NCI-H1694 (cell line): ENCODE measurements at places on chromosomes 3 and 15.

DNA sequence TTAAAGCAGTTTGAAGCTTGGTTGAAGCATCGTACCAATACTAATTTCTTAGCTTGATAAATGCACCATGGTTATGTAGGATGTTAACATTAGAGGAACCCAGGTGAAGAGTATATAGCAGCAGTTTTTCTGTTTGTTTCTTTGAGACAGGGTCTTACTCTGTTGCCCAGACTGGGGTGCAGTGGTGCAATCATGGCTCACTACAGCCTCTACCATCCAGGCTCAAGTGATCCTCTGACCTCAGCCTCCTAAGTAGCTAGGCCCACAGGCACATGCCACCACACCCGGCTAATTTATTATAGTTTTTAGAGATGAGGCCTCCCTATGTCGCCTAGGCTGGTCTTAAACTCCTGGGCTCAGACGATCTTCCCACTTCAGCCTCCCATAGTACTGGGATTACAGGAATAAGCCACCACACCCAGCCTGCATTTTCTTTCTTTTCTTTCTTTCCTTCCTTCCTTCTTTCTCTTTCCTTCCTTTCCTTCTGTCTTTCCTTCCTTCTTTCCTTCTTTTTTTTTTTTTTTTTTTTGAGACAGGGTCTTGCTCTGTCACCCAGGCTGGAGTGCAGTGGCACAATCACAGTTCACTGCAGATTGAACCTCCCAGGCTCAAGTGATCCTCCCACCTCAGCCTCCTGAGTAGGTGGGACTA is 6.1 kb downstream of the PEAK1 start:
- DNase-seq = no peak

- DNase-seq = no peak
Observed at GRCh38 chr3:127955728-127956127, 40.7 kb downstream of the KBTBD12 start.

DNA sequence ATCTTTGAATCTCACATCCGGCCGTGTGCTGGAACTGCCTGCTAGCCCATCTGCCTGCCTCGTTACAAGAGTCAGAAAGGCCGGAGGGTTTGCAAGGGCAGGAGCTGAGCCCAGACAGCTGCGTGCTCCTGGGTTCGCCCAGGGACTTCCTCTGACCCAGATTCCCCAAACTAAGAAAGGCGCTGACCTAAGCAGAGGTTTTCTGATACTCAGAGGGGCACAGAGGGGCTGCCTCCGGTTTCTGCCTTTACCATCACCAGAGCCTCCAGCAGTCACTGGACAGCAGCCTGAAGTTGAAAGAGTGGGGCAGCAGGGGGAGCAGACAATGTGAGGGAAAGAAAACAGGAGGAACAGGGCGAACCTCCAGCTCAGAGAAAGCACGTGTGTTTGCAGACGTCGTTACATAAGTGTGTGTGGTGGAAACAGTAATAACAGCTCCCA is 33.4 kb upstream of the RAD18 start:
- no peak for DNase-seq

- DNase-seq = no peak
Observed at GRCh38 chr3:53571264-53571663, 76.9 kb downstream of the CACNA1D start.

DNA sequence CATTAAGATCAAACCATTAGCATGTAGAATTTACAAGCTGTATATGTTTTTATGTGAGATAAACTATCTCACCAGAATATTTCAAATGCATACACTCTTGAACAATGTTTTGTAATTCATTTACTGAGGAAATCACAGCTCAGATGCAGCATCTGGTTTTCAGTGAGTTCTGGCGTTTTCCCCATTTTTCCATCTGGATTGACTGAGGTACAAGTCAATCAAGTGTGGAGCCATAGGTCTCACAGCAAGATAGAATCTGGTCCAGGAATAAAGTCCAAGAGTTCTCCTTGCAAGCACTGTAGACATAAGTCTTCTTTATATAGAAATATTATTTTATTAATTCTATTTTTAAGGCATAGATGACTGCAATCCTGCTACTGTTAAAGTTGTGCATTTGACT is 219.3 kb downstream of the ZBBX start:
- DNase-seq = no peak

DNA sequence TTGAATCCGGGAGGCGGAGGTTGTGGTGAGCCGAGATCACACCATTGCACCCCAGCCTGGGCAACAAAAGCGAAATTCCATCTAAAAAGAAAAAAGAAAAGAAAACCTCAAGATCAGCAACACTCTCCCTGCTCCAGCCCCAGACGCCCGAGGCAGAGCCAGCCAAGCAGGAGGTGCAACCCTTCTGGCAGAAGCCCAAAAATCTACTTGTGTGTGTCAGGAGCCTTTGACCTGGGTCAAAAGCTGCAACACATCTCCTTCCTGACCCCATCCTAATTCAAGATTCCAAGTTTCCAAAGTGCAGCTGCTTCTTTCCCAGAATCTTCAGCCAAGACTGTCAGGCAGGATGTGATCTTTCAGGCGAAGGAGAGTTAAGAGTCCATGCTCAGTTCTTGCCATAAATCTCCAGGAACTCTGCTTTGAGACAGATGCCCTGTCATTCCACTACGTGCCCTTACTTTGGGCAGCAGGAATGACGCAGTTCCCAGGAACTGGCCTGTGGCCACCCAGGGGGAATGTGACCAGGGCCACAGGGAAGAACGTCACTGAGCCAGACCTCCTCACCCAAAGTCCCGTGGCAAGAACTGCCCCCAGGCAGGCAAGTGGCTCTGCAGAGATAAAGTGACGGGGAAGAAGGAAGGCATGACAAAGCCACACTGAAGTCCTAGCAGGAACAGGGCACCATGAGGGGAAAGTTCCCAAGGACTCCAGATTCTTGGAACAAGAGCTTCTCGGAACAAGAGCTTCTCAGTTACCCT is 39.4 kb downstream of the SH3BP5 start:
- no peak for DNase-seq

DNA sequence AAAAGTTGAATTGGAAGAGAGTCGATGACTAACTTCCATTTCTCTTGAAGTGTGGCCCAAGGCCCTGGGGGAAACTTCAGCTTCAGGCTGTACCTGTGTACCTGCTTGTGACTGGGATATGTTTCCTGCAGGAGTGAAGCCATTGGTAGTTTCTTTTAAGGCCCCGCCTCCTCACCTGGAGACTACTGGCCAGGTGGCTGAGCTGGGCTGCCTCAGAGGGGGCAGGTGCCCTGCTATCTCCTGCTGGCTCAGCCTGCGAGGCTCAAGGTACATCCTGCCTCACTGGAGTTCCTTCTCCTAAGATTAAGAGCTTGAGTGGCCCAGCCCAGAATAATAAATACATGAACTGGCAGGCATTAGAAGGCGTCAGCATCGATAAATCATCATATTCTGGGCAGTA is 121.6 kb upstream of the ROPN1 start:
- no peak for DNase-seq

GRCh38 chr3:64048631-64049061 is 25.4 kb upstream of the PSMD6 start:
- no peak for DNase-seq

DNA sequence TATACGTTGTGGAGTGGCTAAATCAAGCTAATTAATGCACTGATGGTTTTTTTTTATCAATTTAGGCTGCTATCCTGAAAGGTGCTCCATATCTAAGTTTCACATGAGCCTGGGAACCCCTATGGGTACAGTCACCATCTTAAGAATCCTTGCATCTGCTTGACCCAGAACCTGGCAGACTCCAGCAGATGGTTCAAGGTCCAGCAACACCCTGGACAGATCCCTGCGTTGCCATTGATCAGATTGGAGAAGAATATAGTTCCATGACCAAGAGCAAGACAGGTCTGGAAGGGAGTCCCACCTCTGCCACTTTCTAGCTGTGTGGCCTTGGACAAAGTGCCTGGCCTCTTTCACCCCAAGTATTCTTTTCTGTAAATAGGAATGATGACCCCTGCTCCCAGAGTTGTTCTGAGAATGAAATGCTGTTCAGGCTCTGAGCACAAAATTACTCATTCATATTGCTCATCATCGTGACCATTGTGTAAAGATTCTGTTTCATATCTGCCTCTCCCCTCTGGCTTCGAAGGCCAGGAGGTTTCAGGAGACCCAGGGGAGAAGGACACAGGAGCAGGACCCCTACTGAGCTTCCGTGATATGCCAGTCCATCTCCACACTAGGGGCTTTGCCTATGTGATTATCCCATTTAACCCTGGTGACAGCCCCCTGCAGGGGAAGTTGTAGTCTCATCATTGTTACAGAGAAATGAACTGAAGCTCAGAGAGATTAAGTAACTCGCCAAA is 30.0 kb upstream of the TSEN2 start:
- no peak for DNase-seq

- DNase-seq = no peak
Observed at GRCh38 chr15:38174691-38175090, 77.9 kb upstream of the SPRED1 start.

GRCh38 chr15:31358163-31358562 is 31.5 kb downstream of the KLF13 start:
- no peak for DNase-seq

DNA sequence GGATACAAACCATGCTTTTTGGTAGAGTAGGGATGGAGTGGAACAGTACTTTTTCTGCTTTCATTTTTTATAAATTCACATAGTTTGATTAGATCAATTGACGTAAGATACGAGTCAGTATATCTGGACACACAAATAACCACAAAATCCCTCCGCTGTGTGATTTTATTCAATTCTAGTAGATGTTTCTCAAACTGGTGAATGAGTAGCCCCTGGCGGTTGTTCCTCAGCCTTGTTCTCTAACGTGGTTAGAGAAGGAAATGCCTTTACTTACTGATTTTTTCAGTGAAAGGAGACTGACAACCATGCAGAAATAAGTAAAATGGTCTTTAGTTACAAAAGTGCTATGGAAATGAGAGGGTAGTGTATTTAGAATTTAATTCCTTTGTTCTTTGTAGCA is 161.0 kb downstream of the TCF12 start:
- no peak for DNase-seq

DNA sequence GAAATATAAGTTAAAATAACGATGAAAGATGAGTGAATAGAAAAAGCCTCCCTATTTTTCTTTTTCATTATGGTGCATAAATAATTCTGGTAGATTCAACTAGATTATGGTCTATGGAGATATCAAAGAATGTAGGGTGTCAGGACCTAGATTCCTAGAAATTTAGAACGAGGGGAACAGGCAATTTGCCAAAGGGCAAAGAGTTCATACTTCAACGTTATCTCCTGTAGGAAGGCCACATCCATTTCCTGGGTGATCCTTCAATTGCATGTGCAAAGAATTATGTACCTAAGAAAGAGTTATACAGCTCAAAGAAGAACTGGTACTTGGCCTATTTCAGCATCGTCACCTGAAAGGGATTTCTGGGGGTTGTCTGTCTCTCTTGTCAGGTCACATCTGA is 351.8 kb downstream of the FOXP1 start:
- DNase-seq = no peak

DNA sequence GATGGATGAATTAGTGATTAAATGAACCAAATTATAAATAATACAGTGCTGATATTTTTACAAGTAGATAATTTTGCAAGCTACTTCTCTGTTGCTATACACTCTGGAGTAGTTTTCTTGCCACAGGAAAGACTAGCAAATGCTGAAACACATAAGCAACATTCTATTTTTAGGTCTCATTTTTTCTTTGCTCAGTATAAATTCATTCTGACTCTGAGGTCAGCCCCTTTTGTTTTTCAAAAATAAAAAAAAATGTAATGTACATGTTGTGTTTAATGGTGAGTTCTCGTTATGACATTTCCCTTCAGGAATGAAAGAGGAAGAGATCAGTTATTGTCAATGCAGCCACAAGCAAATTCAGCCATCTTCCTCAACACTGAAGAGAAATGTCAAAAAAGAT is 24.9 kb downstream of the GJD2 start:
- no peak for DNase-seq

DNA sequence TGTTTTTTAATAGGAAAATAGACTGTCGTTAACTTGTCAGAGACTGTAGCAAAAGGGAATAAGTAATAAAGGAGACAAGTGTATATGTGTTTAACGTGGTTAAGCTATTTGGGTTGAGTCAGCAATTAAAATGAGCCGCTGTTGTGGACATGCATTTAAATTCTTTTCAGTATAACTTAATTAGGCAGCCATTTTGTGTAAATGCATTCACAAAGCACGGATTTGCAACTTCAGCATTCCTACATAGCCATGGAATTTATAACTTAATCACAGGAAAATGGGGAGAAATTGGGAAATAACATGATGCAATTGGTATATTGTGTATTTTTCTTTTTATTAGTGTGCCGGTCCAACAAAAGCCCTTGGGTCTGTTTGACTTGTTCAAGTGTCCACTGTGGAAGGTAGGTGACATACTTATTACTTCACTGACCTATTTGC is 27.9 kb downstream of the USP3 start:
- DNase-seq = no peak

- no peak for DNase-seq
Observed at GRCh38 chr3:111603679-111604078, 8.5 kb upstream of the ZBED2 start.

DNA sequence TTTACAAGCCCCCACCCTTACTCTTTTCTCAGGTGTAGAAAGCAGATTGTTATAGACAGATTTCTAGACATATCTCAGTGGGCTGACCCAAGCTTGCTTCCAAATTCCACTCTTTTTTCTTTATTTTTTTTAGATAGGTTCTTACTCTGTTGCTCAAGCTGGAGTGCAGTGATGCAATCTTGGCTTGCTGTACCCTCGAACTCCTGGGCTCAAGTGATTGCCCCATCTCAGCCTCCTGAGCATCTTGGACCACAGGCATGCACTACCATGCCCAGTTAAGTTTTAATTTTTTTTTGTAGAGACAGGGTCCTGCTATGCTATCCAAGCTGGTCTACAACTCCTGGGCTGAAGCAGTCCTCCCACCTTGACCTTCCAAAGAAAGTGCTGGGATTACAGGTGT is 53.5 kb upstream of the ADAMTS9 start:
- DNase-seq = no peak

DNA sequence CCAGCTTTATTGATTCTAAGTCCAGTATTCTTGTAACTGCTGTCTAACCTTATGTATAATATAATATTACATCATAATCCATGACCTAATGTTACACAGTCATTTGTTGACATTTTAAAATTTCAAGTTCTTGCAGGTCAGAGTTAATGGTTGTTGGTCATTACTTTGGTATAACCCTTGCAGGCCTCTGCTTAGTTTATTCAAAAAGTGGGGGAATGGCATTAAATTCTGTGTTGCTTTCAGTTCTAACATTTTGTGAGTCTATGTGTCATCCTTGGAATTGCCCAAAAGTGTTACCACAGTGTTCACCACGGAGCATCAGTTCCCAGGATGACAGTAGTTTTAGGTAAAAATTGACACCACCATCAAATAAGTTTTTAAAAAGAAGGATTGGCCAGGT is 174.8 kb upstream of the BCL6 start:
- no peak for DNase-seq
